ENCODE measurements at places on chromosomes 13 and 19.
A peak's percentile ranks its signal among the peaks of the same experiment; 100 is the strongest.

DNA sequence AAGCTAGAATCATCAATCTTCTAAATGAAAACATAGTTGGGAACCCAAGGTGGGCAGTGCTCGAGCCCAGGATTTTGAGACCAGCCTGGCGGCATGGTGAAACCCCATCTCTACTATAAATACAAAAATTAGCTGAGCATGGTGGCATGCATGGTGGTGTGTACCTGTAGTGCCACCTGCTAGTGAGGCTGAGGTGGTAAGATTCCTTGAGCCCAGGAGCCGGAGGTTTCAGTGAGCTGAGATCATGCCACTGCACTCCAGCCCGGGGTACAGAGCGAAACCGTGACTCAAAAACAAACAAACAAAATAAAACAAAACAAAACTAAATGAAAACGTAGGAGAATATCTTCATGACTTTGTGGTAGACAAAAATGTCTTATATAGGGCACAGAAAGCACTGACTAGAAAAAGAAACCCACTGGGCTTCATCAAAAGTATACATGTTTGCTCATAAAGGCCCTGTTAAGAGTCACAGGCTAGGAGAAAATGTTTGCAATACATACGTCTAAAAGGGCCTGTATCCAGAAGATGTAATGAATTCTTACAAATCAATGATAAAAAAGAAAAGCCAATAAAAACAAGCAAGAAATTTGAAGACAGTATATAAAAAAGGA lies 353.6 kb downstream of the FGF9 start:
- no peak for ATAC-seq

DNA sequence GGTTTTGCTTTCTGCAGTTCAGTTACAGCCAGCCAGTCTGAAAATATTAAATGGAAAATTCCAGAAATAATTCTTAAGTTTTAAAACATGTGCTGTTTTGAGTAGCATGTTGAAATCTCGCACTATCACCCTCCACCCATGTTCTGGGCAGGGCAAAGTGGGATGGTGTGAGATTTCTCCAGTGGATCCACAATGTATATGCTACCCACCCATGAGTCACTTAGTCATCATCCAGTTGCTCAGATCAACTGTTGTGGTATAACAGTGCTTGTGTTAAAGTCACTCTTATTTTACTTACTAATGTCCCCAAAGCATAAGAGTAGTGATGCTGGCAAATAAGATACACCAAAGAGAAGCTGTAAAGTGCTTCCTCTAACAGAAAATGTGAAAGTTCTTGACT lies 56.4 kb downstream of the CYSLTR2 start:
- no peak for ATAC-seq

GRCh38 chr13:102799426-102800144 lies 666 bp downstream of the BIVM start:
- no peak for ATAC-seq

- no peak for ATAC-seq
Observed at GRCh38 chr13:103168901-103169508, 102.8 kb upstream of the SLC10A2 start.

DNA sequence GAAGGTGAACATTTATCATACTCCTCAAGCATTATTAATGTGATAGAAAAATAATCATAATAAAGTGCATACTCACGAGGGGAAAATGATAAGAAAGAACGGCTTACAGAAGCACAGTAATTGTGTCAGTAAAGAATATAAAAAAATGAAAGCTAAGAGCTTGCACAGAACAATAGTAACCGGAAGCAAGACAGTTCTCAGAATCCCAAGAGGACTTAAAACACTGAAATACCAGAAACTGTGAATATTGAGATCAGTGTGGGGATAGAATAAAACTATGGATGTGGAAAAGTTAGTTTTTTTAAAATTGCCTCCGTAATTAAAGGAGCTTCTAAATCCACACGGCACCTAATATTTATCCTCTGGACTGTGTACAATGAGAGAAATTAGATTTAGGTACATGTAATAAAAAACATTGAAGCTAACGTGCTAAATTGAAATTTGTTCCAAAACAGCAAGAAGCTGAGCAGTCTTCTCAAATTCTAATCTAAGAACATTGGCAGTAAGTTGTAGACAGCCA lies 482.7 kb downstream of the SLITRK6 start:
- no peak for ATAC-seq

DNA sequence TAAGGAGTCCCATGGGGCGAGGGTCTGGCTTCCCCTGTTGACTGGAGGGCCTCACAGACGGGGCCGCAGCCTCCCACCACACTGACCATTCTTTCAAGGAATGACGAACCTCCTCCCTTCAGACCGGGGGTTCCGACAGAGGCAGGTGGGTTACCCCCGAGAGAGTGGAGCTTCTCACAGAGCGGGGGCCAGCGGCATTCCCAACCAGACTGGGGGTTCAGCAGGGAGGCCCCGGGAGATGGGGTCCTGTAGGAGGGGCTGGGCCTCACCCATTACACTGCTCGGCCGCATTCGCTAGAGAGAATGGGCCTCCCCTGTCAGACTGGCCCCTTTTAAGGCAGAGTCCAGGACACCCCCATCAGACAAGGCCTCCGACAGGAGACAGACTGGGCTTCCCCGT lies 15.6 kb upstream of the C2CD4C start:
- ATAC-seq = no peak

DNA sequence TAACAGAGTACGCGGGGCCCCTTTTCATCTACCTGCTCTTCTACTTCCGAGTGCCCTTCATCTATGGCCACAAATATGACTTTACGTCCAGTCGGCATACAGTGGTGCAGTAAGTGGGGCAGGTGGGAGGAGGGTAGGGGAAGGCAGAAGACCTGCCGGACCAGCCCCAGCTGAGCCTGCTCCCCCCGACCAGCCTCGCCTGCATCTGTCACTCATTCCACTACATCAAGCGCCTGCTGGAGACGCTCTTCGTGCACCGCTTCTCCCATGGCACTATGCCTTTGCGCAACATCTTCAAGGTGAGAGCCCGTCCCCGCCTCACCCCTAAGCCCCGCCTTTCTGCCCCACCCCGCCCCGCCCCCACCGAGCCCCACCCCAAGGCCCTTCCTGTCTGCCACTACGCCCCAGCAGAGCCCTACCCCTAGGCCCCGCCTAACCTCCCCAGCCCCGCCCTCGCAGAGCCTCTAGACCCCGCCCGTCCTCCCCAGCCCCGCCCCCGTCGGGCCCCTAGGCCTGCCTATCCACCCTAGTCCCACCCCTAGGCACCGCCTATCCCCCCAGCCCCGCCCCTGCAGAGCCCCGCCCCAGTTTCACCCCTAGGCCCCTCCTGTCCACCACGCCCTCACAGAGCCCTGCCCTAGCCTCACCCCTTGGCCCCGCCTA lies 7.7 kb downstream of the NDUFB7 start:
- ATAC-seq = peak; percentile 44

DNA sequence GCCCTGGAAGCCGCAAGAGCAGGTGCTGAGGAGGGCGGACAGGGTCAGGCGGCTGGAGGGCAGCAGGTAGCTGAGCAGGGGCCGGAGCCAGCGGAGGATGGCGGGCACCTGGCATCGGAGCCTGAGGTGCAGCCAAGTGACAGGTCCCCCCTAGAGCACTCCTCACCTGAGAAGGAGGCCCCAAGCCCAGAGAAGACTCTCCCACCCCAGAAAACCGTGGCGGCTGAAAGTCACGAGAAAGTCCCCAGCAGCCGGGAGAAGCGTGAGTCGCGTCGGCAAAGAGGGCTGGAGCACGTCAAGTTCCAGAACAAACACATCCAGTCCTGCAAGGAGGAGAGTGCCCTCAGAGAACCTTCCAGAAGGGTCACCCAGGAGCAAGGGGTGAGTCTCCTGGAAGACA lies 20.5 kb upstream of the USE1 start:
- no peak for ATAC-seq

- no peak for ATAC-seq
Observed at GRCh38 chr19:58562122-58563033, 4.0 kb upstream of the UBE2M start.

GRCh38 chr19:6648141-6648715 lies 21.7 kb downstream of the TNFSF14 start:
- no peak for ATAC-seq

DNA sequence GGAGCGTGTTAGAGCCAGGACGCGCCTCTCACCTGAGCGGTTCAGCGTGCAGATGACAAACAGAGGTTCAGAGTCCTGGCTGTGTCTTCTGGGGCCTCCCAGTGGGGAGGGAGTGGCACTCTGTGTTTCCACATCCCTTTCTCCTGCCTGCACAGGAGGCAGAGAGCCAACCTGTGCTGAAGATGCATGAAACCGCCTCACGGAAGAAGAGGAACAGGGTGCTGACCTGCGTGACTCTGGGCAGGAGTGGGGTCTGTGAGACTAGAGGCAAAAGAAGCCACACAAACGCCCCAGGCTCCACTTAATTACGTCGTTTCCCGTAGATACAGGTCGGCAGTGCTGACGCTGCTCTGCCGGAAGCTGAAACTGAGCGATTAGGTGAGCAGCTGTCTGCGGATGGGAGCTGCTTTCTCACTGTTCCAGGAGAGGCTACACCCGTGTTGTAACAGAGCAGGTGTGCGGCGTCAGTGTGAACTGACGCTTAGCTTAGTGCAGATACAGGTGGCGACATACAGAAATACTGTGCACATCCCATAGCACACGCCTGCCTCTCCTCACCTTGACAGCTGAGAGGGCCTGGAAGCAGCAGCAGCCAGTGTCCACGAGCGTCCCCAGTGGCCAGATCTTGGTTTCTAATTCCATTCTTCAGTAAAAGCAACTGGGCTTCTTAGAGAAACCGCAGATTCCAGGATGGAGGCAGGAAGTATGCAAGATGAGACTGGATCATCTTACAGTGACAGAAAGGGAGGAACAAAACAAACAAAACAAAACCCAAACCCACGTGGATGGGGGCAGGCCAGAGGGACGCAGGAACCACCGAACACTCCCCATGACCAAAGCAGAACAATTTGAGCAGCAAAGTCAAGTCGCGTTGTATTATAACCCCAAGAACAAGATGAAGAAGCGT lies 37.7 kb upstream of the MCF2L start:
- ATAC-seq = no peak

DNA sequence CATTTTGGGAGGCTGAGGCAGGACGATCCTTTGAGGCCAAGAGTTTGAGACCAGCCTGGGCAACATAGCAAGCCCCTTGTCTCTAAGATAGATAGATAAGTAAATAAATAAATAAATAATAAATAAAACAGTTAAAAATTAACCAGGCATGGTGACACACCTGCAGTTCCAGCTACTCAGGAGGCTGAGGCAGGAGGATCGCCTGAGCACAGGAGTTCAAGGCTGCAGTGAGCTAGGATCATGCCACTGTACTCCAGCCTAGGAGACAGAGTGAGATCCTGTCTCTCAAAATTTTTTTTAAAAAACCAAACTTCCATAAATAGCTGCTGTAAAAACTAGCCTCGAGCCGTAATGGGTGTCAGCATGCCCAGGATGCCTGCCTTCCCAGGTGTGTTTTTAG lies 14.4 kb upstream of the NAXD start:
- ATAC-seq = no peak

- ATAC-seq = no peak
Observed at GRCh38 chr13:20340759-20341171, 108.6 kb upstream of the GJB6 start.

DNA sequence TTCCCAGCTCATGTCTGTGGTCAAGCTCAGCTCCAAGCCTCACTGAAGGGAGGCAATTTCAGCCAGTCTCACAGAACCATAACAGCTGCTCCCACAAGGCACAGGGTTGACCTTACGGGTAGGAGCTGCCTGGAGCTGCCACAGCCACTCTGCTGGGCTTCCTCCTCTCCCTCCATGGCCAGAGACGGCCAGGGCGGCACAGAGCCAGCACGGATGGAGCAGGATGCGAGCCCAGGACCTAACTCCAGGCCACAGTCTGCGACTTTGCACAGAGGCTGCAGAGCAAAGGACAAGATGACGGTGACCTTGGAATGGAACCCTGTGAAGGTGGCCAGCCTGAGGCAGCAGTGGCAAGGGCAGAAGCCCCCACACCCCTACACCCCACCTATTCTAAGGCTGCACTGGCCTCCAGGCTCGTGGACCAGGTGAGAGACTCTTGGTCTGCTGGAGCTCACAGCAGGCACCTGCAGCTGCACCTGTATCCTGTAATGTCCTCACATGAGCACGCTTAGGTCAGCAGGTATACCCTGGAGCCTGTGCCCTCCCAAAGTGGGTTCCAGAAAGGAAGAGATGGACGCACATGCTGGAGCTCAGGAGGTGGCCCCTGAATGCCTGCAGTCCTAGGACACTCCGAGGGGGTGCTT lies 29.6 kb downstream of the ADPRHL1 start:
- no peak for ATAC-seq

- ATAC-seq = no peak
Observed at GRCh38 chr13:48775804-48776203, 122.1 kb downstream of the CYSLTR2 start.

- ATAC-seq = peak; percentile 70
Observed at GRCh38 chr19:45455707-45456499, 11.9 kb upstream of the FOSB start.

DNA sequence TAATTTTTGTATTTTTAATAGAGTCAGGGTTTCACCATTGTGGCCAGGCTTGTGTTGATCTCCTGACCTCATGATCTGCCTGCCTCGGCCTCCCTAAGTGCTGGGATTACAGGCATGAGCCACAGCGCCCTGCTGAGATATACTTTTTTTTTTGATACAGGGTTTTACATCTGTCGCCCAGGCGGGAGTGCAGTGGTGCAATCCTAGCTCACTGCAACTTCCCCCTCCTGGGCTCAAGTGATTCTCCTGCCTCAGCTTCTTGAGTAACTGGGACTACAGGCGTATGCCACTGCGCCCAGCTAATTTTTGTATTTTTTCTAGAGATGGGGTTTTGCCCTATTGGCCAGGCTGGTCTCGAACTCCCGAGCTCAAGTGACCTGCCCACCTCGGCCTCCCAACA lies 2.0 kb downstream of the COLGALT1 start:
- ATAC-seq = no peak
